ENCODE measurements at places on chromosomes 11 and 22.
A peak's percentile ranks its signal among the peaks of the same experiment; 100 is the strongest.

- no peak for DNase-seq
Observed at GRCh38 chr22:30892286-30892685, 76.3 kb downstream of the MORC2 start.

DNA sequence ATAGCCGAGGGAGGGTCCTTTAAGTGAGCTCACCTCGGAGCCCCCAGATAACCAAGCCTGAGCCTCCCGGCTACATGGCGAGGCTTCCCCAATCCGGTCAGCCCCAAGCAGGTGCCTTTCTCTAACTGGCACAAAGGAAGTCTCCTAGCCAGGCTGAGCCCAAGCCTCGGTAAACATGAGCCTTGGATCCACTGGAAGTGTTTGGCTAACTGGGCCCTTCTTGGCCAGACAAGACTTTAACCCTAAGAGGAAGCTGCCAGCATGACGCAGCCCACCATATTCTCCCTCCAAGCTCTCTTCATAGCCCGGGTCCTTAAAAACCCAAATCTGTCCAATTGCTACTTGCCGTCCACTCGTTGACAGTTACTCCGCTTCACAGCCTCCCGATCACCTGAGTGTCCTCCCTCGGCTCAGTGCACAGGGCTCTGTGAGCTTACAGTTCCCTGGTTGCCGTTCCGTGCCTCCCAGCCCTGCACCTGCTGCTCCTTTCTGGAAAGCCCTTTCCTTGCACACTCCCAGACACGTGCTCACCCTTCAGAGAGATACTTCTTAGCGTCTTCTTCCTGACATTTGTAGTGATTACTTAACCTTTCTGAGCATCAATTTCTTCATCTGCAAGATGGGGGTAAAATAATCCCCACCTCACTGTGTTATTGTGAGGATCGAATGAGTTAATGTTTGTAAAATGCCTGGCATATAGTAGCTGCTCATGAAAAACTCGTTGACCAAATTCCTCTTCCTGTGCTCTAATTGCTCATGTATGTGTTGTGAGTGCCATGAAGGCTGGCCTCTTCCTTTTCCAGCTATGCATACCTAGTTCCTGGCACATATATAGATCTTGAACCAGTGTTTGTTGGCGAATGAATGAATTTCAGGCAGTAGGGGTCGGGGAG is 25.6 kb downstream of the TXN2 start:
- no peak for DNase-seq

GRCh38 chr11:44812971-44813370 is 86.2 kb downstream of the TSPAN18 start:
- DNase-seq, result no peak

GRCh38 chr11:86097980-86098379 is 29.1 kb upstream of the PICALM start:
- DNase-seq, result no peak

DNA sequence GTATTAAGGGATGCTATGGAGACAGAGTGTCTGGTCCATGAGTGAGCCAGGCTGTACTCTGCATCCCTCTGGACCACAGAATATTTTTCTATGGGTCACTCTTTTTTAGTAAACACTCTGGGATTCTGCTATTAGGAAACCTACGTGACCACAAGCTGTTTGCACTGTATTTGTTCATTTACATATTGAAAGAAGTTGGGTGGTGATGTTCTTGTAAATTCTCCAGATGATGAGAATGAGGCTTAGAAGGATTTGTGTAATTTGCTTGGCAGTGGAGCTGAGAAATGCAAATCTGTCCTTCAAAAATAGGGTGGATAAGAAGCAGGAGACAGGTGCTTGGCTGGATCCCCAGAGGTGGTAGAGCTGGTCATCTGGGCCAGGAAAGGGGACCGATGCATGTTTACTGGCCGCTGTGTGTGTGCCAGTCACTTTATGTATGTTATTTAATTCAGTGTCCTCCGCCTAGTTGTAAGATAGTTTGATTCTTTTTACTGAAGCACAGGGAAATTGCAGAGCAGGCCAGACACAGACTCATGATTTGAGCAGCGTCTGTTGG is 63.7 kb upstream of the HEPHL1 start:
- DNase-seq, result no peak

DNA sequence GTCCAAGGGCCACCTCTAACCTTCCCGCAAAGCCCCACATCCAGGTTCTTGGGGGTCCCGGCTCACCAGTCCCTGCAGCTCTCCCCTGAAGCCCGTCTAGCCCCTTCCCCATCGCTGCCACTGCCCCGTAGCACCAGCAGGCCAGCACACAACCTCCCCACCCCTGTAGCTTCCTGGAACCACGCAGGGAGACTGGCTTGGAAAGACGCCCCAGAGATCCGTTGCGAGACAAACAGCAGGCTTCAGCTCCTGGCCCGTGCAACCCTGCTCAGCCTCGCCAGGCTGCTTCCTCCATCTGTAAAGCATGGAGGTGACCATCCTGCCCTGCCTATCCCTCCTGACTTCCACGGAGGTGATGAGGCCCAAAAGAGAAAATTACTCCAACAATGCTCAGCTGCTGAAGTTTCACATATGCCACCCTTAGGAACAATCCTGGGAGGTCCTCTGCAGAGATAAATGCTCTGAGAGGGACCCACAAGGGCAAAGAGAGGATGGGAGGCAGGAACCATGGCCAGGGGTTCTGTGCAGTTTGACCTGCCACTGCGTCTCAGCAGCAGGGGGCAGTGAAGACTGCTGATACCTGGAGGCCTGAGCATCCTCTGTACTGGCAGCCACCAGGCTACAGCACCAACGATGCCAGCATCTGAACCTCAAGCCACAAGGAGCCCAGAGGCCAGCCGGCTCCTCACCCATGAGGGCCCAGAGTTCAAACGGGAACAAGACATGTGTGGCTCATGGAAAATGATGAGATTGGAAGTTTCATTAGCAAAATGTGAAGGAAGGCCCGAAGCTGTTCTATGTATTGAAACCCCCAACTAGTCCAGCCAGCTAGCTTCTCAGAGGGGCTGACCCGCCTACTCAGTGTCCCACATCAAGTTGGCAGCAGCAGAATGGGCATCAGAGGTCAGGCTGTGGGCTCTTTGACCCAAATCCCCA is 16.1 kb downstream of the DGCR2 start:
- peak; percentile 51 for DNase-seq

- no peak for DNase-seq
Observed at GRCh38 chr11:119192111-119192510, 6.8 kb downstream of the NHERF4 start.

DNA sequence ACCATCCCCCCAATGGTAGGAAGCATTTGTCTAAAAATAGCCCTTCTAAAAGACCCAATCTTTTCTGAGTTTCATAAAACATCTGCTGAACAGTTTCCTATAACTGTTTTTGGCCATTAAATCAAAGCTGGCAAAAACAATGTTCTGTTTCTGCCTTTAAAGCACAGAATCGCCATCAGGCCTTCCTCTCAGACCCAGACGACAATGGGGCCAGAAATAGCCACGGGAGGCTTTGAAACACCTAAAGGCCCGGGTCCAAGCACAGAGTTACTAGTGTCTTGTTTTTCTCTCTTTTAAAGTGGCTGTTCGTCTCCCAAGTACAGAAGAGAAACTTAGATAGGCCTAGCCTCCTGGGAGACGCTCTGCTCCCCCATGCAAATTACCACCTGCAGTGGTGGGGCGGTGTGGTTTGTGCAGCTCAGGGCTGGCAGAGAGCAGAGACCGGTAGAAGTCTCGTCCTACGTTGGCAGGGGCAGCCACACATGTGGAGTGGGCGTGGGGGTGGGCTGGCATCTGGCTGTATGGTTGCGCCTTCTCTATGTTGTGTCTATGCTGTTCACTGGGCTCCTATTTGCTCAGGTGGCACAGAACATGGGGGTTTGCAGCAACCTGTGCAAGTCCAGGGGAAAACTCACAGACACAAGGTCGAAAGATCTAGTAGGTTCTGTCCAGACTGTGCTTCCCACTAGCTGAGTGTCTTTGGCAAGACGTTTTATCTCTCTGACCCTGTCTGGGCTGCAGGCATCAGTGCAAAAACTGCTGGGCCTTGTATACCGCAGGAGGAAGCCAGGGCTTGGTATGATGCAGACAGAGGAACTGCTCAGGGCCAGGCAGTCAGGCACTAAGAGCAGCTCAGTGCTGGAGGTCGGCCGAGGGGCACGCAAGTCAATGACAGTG is 23.6 kb upstream of the ETS1 start:
- DNase-seq, result peak; percentile 96

DNA sequence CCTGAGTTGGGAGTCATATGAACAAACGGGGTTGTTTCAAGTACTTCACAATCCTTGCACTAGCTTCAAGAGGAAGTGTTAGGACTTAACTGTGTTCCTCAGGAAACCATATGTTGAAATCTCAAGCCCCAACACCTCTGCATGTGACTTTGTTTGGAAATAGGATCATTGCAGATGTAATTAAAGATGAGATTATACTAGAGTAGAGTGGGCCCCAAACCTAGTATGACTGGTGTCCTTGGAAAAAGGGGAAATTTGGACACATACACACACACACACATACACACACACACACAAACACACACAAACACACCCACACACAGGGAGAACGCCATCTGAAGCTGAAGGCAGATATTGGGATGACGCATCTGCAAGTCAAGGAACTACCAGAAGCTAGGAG is 6.4 kb upstream of the CEP295 start:
- no peak for DNase-seq

DNA sequence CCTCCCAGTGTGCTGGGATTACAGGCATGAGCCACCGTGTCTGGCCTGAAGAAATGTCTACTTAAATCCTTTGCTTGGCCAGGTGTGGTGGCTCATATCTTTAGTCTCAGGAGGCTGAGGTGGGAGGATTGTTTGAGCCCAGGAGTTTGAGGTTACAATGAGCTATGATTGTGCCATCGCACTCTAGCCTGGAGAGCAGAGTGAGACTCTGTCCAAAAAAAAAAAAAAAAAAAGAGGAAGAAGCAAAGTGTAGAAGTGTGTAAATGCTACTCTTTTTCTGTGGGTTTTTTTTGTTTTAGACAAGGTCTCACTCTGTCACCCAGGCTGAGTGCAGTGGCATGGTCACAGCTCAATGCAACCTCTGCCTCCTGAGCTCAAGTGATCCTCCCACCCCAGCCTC is 6.4 kb upstream of the ATG16L2 start:
- no peak for DNase-seq

- no peak for DNase-seq
Observed at GRCh38 chr11:132864811-132865576, 667.3 kb downstream of the OPCML start.

DNA sequence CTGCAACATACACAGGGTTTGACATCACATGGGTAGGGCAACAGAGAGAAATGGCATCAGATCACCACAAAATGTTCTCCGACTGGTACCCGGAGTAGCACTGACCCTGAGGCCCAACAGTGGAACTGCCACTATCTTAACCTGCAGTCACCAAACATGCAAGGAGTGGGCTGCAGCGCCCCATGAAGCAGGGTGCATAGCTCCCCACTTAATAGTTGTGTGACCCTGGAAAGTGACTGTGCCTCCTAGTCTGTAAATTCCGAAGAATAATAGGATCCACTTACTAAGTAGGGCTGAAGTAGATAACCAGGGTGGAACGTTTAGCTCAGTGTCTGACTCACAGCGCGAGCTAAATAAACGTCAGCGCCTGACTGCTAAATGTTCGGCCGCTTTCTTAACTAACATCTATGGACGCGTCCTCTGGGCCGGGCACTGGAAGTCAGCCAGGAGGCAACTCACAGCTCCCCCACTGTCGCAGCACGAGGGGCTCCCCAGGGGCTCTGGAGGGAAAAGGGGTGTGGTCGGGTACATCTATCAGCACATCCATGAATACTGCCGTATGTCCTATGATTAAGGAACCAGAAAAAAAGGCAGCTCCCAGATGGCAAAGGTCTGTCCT is 777 bp downstream of the LTO1 start:
- DNase-seq, result peak; percentile 16
